Fibroblast of the aortic adventitia (primary cell): ENCODE measurements at places on chromosomes 2 and 18.

- no peak for DNase-seq
Observed at GRCh38 chr2:94994914-94995552, 30.5 kb upstream of the MAL start.

DNA sequence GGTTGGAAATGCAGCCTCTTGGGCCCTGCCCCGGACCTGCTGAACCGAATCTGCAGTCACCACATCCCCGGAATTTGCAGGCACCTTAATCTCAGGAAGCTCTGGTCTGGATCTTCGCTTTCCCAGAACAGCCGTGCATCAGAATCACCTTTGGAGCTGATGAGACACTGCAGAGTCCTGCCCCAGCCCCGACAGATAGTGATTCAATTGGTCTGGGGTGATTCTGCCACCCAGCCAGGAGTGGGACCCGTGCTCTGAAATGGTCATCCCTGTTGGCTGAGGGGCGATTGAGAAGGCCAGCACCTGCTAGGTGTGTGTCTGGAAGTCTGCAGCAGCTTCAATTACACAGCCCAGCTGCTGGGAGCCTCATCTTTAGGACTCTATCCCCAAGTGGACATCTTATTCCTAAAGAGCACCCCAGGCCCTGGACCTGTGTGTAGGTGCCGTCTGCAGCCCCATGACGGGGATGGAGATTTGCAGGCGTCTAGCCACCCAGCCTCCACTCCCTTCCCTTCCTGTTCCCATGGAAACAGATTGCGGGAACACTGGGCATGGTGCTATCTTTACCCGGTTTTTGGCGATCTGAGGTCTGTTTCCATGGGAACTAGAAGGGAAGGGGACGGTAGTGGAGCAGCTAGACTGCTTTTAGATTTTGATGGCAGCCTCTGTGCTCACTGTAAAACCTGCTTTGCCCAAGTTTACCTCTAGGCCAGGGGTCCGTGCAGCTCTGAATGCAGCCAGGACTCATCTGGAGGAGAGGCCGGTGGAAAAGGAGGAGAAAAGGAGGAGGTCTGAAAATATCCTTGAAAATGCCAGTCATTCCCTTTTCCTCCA lies 156.1 kb downstream of the LDLRAD4 start:
- DNase-seq, result peak; percentile 26

GRCh38 chr2:88637464-88637863 lies 10.2 kb upstream of the EIF2AK3 start:
- DNase-seq, result no peak

DNA sequence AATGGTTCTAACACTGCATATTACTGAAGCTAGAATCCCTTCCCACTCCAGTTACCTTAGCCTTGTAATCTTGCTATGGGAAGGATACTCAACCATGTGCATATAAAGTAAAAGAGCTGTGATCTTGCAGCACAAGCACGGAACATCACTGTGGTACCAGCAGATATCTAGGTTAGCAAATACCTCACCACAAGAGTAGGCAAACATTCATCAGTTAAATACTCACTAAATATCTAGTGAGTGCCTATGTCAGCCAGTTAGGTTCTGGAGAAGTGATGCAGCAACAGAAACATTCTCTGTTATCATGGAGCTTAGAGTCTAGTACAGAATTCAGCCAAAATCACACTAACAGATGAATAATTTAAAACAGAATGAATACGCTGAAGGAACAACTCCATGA lies 349.6 kb upstream of the UBE2E3 start:
- no peak for DNase-seq

DNA sequence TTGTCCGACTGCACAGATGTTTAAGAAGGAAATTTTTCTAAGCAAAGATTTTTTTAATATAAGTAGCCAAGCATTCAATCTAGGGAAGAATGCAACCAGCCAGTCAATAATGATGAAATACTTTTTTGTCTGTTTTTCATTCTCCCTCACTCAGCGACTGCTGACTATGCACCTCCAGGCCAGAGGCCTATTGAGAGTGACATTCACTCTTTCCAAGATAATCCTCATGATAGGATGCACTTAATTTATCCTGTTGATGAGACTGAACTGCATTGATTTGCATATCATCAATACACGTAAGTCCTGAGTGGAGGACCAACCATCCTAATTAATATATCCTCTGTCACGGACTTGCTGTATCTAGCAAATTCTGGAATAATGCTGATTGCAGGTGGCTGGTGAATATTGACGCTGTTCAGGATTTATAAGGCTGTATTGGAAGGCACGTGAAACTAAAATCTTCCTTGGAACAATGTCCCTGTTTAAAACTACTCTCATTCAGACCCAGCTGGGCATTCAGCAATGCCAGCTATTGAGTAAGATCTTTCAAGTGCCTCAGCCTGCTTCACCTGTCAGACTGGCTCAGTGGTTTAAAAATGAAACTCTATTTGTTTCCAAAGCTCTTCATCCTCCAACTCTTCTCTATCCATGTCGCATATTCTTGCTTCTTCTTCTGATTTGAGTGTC lies 142.2 kb downstream of the MAP2 start:
- no peak for DNase-seq
